ENCODE measurements at places on chromosomes 2 and 18.
A peak's percentile ranks its signal among the peaks of the same experiment; 100 is the strongest.

DNA sequence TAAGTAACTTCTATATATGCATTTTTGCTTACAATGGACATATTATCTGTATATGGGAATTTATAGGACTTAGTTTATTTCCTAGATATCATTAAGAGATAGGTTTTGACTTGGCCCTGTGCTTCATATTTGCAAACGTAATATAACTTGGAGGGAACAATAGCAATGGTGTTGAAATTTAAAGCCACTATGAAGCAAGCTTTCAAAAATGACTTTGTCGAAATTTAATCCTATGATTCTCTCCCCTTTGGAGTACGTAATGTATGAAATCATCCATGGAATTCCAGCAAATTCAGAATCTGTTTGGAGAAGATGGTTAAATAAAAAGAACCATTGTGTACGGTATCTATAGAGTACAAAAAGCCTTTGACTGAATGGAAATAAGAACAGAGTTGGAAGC is 486.3 kb downstream of the ARHGAP15 start:
- ATAC-seq, result no peak

DNA sequence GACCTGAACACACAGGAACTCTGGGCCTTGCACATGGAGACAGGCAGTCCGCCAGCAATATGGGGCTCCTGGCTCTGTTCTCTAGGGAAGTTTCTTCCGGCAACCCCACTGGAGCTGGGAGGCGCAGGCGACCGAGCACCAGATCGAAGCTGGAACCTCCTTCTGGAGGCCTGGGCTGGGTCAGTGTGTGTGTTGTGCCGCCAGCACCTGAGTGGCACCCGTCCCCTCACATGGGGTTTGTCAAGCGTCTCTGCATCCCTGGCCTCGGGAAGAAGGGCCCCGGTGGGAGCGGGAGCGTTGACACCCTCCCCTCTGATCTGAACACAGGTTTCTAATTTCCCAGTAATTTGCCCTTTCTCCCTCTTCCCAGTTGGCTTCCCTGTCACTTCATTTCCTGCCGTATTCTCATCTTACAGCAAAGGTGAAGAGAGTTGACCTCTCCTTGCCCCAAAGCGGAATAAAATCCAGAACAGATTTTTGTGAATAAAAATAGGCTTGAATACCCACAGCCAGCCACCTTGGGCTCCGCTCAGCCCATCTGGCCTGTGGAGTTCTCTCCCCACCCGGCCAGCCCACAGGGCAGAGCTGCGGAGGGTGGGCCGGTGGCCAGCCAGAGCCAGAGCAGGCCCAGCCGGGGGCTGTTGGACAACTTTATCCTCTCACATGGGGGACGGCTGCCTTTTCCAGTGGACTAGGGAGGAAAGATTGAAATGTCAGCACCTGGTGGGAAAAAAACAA is 85.9 kb downstream of the APOB start:
- no peak for ATAC-seq

GRCh38 chr18:63831080-63831788 is 56.0 kb downstream of the SERPINB7 start:
- peak; percentile 43 for ATAC-seq

DNA sequence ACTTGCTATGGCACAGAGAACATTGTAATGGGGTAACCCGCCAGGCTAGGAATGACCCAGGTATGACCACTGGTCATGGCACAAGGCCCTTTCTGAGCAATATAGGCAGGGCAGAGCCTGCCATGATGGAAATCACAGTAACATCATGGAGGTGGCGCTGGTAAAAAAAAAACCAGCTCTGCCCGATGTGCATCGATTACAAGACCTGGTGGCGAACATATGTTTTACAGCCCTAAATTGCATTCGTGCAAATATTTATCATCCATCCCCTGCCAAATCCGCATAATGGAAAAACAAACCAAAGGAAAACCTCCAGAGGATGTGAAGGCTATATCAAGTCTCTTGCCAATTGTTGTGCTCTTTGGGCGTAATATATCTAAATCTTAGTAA is 60.6 kb downstream of the SEMA4F start:
- ATAC-seq, result no peak

DNA sequence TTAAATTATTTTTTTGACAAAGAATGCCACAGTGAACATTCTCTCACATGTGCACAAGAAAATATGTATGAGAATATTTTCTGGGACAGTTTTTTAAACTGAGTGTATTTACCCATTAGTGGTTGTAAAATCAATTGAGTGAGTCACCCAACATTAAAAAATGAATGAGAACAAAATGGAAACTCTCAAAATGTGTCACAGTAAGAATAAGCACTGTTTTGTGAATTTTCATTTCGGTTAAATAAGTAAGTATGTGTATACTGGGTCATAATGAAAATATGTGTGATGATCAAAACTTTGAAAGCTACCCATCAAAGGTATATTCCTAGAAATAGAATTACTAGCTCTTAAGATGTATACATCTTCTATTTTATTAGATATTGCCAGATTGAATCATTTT is 11.6 kb downstream of the BABAM2 start:
- ATAC-seq, result peak; percentile 85

DNA sequence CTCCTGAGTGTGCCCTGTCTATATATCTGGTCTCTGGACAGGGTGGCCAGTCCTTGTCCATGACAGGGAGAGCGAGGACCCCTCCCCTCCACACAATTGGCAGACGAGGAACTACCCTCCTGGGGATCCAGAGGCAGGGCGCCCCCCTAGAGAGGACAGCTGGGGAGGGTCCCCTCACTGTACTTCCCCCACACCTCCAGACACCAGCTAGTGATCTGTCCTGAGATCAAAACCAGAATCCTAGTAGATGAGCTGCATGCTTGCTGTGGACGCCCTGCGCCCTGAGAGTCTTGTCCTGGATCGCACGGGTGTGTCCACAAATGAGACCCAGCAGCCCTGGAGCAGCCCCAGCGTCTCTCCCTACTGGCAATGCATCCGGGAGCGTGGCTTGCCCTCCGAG is 83.4 kb upstream of the PXDN start:
- no peak for ATAC-seq

DNA sequence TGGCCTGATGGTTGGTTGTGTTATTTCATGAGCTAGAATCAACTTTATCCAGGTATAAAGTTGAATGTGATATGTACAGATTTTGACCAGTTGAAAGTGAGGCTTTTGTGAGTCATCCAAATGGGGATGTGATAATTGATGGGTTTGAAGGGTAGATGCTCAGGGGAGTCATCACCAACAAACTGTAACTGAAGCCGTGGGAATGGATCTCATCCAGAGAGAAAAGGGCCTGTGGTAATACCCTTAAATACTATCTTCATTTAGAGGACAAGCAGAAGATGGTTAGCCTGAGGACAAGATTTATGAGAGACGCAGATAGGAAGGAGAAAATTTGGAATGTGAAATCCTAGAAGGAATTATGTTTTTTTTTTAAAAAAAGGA is 90.5 kb upstream of the MYO3B start:
- ATAC-seq, result no peak

DNA sequence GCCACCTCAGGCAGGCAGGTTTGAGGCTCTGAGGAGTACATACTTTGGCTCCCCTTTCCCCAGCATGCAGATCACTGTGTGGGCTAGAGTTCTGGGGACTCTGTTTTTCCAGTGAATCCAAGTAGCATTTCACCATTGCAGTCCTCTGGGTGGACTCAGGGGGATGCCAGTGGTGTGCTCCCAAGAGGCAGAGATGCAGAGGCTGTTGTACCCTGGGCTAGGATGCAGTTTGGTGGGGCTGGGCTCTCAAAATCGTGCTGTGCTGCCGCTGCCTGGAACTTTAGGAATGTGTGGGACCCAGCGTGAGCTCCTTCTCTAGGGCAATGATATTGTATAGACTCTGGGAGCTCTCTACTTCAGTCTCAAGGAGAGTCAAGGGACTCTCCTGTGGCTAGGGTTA is 104.9 kb downstream of the MYO3B start:
- no peak for ATAC-seq

DNA sequence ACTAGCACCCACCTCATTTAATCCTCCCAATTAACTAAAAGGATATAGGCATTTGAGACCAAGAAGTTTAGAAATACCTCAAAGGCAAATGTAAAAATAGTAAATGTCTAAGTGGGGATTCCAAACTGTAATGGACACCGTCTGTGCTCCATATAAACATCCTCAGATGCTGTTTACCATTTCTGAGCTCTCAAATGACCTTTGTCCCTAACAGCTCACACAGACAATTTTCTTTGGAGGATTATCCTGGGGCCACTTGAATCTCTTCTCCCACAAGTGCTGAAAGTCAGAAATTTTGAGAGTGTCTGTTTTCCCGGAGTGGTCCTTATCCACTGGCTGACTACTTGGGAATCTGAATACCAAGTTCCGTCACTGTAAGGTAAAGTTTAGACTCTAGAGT is 1418.9 kb downstream of the LRP1B start:
- ATAC-seq, result no peak

DNA sequence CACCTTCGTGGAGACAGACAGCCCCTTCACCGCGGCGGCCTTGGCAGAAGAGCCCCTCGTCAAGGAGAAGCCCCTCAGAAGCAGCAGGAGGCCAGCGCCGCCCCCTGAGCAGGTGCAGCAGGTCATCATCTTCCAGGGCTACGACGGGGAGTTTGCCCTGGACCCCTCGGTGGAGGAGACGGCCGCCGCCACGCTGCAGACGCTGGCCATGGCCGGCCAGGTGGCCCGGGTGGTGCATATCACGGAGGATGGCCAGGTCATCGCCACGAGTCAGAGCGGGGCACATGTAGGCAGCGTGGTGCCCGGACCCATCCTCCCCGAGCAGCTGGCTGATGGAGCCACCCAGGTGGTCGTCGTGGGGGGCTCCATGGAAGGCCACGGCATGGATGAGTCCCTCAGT is 145.7 kb downstream of the PTGR3 start:
- ATAC-seq, result no peak

GRCh38 chr2:225612636-225613035 is 213.1 kb downstream of the NYAP2 start:
- no peak for ATAC-seq

DNA sequence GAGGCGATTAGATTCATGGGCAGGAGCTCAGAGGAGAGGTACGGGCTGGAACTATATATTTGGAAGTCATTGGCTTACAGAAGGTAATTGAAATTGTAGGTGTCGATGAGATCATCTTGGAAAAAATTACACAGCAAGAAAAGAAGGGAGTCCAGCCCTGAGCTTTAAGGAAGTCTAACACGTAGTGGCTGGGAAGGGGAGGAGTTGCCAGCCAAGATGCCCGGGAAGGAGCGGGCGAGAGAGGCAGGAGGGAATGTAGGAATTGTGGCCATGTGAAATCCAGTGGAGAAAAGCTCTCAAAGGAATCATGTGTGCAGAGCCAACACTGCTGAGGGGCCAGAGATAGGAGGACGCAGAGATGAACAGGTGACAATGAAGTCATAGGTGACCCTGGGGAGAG is 25.6 kb upstream of the SCYGR1 start:
- ATAC-seq, result no peak

Data from activated T-helper 17 cell treated with anti-CD3 and anti-CD28 coated beads, Interleukin-2, amount 50 U/mL, for 72 hours (primary cell).